ENCODE measurements at places on chromosomes 2 and 18.

GRCh38 chr2:219638948-219639755 is 11.7 kb downstream of the SLC4A3 start:
- peak; percentile 80 for DNase-seq

DNA sequence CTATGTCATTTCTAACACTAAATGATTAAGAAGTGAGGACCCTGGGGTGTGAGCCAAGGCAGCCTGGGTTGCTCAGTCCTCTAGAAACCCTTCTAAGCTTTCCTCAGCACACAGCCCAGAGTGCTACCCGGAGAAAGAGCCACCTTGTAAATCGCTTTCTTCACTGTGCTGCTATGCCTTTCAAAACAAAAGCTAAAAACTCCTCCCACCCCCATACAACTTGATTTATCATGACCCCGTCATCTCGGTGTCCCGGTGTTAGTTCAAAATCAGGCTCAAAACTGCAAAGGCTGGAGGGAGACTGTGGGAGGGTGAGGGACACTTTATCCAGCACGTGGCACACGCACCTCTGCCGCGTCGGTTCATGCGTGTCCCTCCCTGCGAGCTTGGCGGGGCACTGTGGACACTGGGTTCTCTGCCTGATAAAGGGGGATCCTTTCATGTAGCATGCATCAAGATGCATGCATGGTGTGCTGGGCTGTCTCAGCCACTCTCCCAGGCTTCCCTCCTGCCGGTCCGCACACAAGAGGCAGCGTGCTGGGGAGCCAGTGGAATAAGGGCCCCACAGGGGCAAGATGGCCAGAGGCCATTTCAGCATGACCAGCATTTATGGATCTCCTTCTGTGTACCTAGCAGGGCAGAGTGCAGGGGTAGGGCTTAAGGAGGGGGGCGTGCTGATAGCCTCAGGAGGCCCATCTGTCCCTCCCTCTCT is 170.4 kb downstream of the SMAD7 start:
- peak; percentile 85 for DNase-seq

- DNase-seq = no peak
Observed at GRCh38 chr18:74589021-74589420, 8.6 kb upstream of the ZNF407 start.

GRCh38 chr2:179622635-179623300 is 238.6 kb downstream of the ZNF385B start:
- DNase-seq = peak; percentile 87

DNA sequence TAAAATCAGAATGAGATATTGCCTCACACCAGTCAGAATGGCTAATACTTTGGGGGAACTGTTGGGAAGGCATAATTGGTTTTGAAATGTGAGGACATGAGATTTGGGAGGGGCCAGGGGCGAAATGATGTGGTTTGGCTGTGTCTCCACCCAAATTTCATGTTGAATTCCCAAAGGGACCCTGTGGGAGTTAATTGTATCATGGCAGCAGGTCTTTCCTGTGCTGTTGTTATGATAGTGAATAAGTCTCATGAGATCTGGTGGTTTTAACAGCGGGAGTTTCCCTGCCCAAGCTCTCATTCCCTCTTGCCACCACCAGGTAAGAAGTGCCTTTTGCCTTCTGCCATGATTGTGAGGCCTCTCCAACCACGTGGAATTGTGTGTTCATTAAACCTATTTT is 59.6 kb downstream of the CSRNP3 start:
- DNase-seq = no peak

DNA sequence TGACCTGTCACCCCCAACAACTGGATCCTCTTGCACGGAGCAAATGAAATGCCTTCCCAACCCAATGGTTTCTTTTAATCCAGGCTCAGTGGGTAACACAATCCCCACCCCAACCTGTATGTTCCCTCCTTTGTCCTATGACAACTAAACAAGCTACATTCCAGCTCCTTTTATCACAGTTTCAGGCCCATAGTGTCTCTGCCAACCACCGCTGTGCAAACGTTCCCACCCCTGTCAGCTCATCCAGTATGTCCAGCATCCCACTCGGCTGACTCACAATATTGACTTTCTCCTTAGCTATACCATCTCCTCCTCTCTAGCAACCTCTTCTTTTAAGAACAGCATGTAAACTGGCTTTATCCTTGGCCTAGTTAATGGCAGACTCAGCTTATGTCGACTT is 117.9 kb upstream of the PPP1CB start:
- DNase-seq = no peak

DNA sequence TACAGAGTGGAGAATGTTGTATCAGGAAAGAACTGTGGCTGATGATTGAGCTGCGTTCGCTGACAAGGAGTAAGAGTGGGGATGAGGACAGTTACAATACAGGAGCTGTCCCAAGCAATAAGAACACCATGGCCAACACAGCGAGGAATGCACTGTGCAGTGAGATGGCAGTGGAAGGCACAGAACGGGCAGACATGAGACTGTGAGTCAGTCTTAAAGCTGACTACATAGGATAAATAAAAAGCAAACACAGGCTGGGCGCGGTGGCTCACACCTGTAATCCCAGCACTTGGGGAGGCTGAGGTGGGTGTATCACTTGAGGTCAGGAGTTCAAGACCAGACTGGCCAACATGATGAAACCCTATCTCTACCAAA is 89.8 kb downstream of the CABYR start:
- no peak for DNase-seq

Measured in right cardiac atrium (tissue), 5 donors.